ENCODE measurements at places on chromosomes 1 and 21.

DNA sequence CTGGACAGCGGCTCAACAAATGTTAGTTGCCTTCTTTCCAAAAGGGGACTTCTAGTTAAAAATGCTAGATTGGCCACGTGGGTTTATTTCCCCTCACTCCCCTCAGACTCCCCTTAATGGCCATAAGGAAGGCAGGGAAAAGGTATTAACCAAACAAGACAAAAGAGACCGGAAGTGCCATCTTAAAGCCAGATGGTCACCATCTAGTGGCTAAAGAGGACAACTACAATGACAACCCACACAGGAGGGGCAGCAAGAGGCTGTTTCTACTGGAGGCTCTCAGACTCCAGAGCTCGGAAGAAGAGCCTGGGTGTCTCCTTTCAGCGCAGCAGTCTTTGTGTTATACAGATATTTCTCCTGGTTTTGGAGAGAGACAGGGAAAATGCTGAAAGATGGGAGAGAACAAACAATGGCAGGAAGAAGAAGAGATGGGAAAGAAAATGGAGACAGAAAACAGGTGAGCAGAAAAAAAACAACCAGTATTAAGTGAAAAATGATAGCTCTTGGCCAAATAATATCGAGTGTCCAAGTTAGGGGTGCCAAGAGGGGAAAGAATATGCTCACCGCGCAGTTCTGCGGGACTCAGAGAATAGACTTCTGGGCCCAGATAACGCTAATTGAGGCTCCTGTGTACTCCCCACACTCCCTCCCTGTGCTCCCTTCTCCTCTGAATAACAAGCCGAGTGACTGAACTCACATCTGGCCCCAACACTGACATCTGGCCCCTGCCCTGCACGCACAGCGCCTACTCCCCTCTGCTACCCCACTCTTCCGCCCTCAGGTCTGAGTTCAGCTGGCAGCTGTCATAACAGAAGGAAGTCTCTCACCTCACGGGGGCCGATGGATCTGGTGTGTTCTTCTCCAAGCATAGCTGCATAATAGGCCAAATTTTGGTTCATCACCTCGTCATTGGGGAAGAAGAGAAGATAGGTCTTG lies 9.6 kb downstream of the P3H1 start:
- DNase-seq = no peak

DNA sequence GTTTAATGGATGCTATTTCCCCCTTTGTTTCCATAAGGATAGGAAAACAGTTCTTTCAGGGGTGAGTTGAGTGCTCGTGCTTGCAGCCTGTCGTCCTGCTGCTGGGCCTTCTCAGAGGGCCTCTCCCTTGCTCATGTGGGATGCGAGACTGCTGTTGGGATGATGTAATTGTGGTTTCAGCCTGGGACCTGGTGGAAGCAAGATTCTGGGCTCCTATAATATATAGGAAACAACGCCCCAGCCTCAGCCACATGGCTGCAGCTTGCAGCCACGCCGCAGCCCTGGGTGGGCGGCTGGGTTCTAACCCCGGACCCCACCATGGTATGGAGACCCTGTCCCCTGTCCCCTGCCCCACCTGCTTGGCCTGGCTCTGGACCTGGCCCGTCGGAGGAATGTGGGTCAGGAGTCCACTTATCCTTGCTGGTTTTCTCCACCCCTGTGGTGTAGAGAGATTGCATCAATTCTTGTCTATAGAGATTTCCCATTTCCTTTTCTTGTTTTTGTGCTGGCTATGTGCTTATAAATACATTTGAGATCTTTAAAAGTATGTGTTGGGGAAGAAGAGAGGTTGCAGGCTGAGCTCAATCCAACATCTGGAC lies 357.8 kb downstream of the SIPA1L2 start:
- no peak for DNase-seq

GRCh38 chr1:234553240-234554188 lies 56.5 kb downstream of the IRF2BP2 start:
- DNase-seq = no peak

DNA sequence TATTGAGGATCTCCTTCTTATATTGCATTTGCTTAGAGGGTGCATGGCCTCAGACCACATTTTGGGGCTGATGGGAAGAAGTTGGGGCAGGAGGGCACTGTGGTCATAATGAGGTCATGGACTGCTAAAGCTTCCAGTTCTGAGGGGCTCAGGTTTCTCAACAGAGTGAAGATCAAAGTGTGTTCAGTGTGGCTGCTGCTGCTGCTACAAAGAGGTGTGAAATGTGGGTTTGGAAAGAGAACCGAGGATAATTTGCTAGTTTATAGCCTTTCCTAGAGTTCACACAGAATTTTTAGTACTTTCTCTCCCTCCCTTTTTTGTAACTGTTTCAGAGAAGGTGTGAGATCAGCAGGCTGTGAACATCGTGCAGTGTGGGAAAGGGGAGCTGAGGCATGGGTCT lies 73.3 kb downstream of the CACNA1E start:
- no peak for DNase-seq

DNA sequence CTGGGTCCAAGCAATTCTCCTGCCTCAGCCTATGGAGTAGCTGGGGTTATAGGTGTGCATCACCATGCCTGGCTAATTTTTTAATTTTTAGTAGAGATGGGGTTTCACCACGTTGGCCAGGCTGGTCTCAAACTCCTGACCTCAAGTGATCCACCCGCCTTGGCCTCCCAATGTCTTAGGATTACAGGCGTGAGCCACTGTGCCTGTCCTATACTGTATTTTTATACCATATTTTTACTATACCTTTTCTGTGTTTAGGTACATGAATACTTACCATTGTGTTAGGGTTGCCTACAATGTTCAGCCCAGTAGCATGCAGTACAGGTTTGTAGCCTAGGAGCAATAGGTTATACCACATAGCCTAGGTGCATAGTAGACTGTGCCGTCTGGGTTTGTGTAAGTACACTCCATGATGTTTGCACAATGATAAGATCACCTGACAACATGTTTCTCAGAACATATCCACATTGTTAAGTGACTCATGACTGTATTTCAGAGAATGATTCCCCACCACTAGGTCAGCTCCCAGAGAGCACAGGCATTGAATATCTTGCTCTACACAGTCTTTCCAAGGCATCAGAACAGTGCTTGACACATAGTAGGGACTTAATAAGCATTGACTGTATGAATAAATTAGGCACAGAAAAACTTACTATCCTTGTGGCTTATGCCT lies 6.0 kb upstream of the CITED4 start:
- DNase-seq = no peak

DNA sequence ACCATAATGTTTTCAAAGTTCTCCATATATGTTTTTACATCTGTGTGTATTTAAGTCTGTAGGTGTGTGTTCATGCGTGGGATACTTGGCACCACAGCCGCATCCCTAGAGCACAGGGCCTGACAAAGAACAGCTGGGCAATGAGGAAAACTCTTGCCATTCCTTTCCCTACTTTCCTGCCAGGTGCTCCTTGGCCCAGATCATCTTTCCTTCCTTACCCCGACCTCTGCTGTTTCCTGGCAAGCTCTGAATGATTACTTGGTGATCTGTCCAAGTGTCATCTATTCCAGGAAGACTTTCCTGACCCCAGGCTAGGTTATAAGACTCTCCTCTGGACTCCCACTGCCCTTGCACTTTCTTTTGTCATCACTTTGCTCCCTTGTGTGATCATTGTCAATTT lies 123.6 kb downstream of the ELAVL4 start:
- DNase-seq = no peak

GRCh38 chr1:23288201-23288600 lies 55.9 kb downstream of the HNRNPR start:
- DNase-seq = no peak

- DNase-seq = no peak
Measured at GRCh38 chr1:4836574-4836973, 182.2 kb downstream of the AJAP1 start.

DNA sequence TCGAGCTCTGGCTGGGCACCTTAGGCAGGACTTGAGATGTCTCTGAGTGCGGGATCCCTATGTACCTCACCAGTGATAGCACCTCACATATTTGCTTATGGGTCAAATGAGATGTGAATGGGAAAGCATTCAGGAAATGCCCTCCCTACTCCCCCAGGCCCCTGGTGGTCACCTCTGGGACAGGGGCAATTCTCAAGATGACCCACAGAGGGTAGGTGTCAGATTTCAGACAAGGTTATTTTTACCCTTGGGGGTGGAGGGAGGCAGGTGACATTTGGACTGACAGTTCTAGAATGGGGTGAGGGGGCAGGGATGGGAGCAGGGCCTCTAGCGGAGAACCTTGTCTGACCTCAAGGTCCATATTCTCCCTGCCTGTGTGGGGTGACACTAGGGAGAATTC lies 27.1 kb downstream of the ACOT11 start:
- no peak for DNase-seq

DNA sequence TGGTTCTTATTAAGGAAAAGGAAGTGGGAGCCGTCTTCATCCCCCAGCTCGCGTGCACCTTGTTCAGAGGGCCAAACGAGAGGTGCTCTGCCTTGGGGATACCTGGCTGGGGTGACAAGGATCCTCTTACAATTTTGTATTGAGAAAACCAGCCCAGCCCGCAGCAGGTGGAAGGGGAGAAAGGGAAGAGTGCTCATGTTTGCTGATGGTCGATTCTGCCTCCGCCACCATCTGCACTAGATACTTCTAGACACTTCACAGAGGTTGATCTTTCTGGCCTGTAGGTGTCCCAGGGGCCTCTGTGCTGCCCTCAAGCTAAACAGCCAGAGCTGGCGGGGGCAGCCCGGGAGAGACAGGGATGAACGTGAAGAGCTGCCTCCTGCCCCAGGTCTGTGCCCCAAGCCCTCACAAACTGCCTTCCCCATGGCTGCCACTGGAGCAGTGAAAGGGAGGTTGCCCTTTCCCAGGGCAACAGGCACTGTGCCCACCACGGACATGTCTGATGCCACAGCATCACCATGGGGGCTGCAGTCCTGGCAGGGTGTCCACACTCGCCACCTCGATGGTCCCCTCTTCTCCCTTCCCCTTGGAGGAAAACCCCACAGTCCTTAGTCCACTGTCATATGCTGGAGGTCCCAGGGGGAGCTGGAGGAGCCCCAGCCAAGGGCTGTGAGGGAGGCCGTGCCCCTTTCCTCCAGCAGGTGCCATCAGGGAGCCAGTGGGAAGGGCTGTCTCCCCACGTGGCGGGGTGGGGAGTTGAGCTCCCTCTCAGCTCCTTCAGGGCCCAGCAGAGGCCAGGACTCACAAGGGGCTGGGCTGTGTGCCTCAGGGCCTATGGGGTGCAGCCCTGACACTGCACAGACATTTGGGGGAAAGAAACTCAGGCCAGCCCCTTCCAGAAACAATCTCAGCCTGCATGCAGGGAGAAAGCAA lies 8.1 kb downstream of the ADPRS start:
- DNase-seq = no peak

- DNase-seq = no peak
Measured at GRCh38 chr1:225808136-225808535, 1.8 kb upstream of the EPHX1 start.

- DNase-seq = no peak
Measured at GRCh38 chr1:212982430-212983152, 32.2 kb downstream of the VASH2 start.

DNA sequence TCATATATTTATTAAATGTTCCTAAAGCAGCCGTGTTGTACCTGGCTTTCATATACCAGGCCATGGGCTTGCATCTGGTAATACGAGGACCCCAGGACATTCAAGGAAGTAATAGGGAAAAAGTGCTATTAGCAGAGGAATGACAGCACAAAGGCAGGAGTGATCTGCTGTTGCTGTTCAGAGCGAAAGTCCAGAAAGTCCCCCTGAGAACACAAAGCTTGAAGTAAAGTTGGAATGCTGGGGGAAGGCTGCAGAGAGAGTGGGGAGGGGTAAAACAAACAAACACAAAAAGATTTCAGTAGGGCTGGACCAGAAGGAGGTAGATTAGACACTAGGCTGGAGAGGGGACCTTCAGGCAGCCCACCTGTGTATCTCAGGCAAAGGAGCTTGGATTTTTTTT lies 94.6 kb upstream of the C8B start:
- DNase-seq = no peak

DNA sequence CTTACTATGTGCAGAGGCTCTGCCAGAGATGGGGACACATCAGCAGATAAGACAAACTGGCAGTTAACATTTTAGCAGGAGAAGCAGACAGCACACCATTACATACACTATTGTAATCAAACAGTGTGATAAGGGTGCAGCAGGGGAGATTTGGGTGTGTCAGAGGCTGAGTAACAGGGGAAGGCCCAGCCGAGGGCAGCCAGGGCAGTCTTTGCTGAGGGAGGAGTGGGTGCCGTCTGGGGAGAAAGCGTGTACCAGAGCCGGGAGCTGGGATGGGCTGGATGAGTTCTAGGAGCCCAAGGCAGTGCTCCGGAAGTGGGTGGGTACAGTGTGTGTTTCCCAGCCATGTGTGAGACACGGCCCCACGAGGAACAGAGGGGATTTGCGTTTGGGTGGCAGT lies 31.2 kb downstream of the KCNA10 start:
- DNase-seq = no peak

Data from T-cell (primary cell).